ENCODE measurements at places on chromosomes 16 and 17.
A peak's percentile ranks its signal among the peaks of the same experiment; 100 is the strongest.

- DNase-seq, result no peak
Observed at GRCh38 chr16:10171221-10171620, 11.0 kb downstream of the GRIN2A start.

GRCh38 chr16:57106767-57107166 lies 14.4 kb downstream of the CPNE2 start:
- no peak for DNase-seq

- DNase-seq, result no peak
Observed at GRCh38 chr16:56728027-56728426, 1.9 kb upstream of the NUP93 start.

- DNase-seq, result no peak
Observed at GRCh38 chr17:74773871-74774286, 2.3 kb downstream of the NAT9 start.

DNA sequence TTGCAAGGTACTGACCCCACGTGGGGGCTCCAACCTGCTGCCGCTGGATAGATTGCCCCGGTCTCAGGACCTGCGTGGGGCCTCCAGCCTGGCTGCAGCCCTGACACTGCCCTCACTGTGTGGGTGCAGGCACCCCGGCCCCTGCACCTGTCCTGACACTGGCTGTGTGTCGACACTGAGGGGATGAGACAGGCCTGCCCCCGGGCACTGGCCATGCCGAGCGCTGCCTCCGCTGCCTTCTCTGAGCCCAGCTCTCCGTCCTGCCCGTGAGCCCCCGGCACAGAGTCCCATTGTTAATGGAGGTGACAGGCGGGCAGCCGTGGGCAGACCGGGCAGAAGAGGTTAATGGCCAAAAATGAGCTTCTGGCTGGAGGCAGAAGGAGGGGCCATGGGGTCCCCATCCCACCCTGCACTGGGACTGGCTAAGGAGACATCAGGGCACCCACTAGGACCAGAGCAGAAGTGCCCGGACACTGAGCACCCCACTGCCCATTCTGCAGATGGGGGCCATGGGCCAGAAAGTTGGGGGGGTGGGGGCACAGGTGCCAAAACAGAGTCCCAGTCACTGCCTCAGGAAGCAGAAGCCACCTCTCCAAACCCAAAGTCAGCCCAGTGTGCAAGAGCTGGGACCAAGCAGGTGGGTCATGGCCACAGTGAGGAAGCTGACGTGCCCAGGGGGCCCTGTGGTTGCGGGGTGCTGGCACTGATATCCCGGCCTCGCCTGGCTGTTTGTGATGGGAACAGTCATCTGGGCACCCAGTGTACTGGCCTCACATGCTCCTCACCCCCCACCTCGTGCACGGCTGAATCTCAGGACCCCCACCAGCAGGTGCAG lies 2.5 kb upstream of the PRR35 start:
- no peak for DNase-seq

DNA sequence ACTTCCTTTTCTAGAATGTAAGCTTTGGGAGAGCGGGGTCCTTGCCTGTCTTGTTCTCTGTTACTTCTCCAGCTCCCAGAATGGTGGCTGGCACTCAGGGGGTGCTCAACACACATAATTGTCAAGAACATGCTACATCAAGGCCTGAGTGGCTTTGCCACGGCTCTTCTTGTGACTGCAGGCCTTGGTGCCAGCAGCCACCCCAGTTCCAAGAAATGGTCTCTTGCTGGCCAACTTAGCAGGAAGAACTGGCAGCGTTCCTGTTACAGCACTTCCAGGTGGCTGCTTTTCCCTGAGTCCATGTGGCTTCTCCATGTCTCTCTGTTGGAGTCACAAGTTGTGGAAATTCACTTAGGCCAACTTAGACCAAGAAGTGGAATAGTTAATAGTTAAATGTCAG lies 36.1 kb downstream of the PRKCB start:
- DNase-seq, result no peak

DNA sequence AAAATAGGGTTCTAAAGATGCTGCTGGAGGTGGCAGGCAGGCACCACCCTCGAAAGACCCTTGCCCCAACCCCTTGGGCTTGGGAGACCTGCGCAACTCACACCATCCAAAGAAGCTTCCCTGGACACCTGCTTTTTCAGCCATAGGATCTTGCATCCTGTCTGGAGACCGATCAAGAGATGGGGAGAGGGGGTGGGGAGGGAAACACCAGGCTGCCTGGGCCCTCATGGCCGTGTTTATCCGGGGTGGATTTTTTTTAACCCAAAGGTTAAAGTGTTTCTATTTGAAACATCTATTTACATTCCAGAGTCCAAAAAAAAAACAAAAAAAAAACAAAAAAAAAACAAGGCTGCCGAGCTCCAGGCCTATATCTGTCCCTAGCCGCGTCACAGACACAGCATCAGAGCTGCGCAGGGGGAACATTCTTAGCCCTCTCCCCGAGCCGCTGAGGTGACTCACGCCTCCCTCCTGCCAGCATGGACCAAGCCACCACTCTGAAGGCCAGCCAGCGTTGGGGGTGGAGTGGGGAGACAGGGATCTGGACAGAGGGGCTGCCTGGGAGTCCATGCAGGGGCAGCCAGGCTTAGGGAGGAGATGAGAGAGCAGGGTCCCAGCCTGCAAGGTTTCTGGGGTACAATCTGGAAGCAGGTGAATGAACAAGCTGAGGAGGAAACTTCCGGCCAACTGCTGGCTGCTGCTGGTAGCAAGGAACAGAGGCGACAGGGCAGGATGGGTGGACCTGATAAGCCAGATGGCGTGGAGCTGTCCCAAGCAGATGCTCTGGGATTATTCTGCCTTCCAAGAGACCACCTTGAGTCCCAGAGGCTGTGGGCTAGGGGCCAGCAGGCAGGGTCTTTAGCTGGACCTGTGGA lies 14.8 kb downstream of the HDAC5 start:
- DNase-seq, result peak; percentile 57

GRCh38 chr16:86011532-86011931 lies 112.6 kb downstream of the IRF8 start:
- DNase-seq, result no peak

GRCh38 chr17:35763767-35764122 lies 3.1 kb downstream of the C17orf50 start:
- DNase-seq, result no peak

- no peak for DNase-seq
Observed at GRCh38 chr16:31874366-31875111, 932 bp downstream of the ZNF267 start.

DNA sequence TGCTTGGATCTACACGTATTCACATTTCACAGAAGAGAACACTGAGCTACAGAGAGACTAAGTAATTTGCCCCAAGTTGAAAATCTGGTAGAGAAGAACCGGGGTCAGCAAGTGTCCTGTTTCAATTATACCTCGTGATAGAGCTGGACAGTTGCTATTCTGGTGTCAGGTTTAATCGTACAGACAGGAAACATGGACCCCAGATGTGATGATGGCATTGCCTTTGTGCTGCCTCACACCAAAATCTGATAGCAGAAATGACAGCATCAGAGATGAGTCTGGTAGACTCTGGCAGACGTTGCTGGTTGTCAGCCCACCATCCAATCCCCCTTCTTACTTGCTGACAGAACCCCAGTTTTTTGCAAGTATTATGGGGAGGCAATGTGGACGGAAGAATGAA lies 112.1 kb upstream of the FOXF1 start:
- no peak for DNase-seq

DNA sequence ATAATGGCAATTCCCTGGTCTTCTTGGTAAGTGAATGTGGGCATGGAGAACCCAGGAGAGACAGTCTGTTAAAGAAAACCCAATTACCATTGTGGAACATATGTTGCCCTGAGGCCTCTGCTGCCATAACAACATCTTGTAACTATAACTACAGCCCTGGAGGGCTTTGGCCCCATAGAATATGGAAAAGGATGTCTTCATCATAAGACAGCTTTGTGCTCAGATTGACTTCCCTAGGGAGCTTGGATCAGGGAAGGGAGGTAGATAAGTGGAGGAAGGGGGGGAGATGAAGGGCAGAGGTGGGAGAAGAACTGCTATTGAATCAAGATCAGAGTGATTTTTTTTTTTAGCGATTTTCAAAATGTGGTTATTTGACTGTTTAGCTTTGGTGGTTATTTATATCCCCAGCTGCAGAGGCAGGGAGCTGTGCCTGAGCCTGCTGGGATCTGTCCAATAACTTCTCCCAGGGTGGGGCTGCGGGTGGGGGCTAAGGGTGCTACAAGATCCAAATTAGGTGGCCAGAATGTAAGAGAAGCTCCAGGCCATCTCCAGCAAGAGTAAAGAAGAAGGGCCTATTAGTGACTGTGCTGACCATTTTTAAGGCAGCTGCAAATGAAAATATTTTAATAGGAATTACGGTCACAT lies 5.3 kb upstream of the KAT7 start:
- no peak for DNase-seq

GRCh38 chr17:69630056-69630635 lies 215.6 kb downstream of the MAP2K6 start:
- DNase-seq, result no peak

- no peak for DNase-seq
Observed at GRCh38 chr17:17713839-17714238, 32.6 kb downstream of the RAI1 start.

- no peak for DNase-seq
Observed at GRCh38 chr16:84889066-84889465, 69.3 kb downstream of the CRISPLD2 start.

DNA sequence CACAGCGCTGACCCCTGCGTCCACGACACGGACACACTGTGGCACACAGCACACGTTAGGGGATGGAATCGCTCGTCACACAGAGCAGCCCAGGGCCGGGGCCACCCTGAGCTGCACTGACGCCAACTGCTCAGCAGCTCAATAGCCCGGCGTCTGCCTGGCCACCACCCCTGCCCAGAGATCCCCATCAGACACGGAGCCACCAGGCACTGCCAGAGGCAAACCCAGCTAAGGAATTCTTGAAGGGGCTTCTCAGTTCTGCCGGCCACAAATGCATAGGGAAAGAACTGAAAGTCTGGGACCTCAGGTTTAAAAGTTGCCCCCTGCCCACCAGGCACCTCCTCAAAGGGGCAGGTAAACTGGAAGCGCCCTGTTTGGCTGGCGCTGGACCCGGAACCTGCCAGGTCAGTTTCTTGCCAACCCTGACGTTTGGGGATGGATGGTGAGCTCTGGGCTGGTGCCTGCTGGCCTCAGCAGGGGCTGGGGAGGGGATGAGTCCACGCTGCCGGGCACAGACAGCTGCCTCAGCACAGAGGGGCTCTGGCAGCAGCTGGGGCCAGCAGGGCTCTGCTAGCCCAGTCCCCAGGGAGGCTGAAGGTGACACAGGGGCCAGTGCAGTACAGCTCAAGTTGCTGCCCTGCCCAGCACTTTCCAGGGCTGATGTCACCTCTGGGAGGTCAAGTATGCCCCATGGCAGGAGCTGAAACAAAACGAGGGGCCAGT lies 33.2 kb downstream of the TIMM22 start:
- no peak for DNase-seq

- DNase-seq, result no peak
Observed at GRCh38 chr16:77574867-77575624, 140.2 kb upstream of the ADAMTS18 start.

DNA sequence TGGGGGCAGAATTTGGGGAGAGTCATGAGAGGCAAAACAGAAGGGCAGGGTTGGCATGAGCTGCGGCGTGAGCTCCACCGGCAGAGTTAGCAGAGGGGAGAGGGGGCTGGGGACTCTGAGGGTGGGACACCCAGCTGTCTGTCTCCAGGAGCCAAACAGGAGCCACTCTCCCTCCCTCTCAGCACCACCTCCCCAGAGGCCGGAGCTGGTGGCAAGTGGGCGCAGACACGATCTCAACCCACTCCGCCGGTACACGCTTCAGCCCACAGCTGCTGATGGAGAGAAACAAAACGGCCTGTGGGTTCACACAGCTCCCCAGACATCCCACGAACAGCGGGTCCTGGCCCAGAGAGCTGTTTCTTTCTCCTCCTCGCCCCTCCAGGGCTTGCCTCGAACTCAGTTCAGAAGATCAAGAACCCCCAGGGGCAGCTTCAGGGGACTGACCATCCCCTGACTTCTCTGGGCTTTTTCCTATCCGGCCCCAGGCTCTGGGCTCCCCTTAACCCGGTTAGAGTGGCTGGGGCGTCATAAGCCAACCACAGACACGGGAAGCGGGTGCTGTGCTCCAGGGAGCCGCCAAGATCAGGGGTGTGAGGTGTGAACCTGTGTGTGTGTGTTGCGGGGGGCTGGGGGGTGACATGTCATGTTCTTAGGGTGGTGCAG lies 7.6 kb downstream of the RHBDF2 start:
- DNase-seq, result no peak

DNA sequence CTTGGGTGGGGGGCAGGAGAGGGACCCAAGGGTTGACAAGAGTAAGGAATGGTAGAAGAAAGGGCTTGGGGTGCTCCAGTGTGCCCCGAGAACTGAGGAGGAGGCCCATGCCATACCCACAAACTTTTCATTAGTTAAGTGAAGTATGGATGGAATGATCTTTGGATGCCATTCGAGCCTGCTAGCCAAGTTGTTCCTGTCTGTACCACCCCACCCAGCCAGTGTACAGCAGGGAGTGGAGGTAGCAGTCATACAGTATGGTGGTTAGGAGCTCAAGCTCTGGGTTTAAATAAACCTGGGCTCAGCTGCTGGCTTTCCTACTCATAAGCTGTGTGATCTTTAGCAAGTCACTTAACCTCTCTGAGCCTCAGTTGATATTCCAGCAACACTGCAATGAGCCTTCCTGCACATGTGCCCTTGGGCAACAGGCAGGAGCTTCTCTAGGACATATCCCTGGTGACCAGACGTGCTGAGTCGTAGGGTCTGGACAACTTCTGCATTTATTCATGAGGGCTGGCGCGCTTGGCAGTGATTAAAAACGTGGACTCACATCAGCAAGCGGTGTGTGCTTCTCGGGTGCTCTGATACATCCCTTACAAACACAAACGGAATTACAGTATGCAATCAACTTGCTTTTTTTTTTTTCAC lies 22.9 kb downstream of the ITPRIPL2 start:
- no peak for DNase-seq

- DNase-seq, result no peak
Observed at GRCh38 chr17:15106540-15106939, 158.6 kb downstream of the PMP22 start.

GRCh38 chr17:40499551-40500189 lies 1.8 kb downstream of the TNS4 start:
- DNase-seq, result peak; percentile 43

DNA sequence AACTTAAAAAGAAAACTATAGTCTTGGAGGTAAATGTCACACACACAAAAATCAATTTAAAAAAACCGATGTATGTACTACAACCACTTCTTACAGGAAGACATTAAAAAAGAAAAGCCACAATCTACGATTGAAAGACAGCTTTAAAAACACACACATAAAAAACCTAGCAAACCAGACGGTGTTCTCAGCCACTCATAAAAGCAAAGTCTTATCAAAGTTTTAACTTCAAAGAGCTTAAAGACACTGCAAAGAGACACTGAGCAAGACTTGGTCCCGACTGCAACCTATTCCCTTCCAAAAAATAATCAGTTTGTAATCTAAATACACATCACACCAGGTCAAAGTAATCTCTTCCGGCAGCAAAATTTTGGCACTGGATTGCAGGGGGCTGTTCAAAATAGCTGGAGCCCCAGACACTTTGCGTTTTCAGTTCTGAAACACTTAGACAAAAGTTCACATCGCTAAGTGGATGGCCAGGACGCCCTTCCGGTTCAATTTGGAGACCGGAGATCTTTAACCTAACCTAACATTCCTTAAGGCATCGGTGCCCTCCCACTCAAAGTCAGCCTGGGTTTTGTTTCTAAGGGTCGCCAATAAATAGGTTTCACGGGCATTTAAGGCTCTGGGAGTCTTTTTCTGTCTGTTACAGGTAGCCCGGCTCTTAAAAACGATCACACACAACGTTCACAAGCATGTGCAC lies 2.6 kb downstream of the ZCCHC14 start:
- DNase-seq, result no peak

- DNase-seq, result no peak
Observed at GRCh38 chr17:29084541-29085146, 41.7 kb downstream of the PIPOX start.

GRCh38 chr17:77929180-77929564 lies 29.3 kb upstream of the TNRC6C start:
- DNase-seq, result no peak

- no peak for DNase-seq
Observed at GRCh38 chr17:17200311-17200710, 5.8 kb downstream of the PLD6 start.

Measured in liver (tissue), 10 donors.